Motor neuron (in vitro differentiated cells): ENCODE measurements at places on chromosomes 12 and 14. TPM values are rescaled to one million over a fixed set of nuclear protein-coding genes. Genes with fewer than 3 reads are reported as not detected.

The SYT1 gene
- 74.5 and 74.7 TPM in 2 replicates for total RNA-seq

The NCKAP5L gene
- 17.0 and 19.3 TPM in 2 replicates for total RNA-seq

The NKX2-1 gene
- not detected in 2 replicates for total RNA-seq

The MDGA2 gene
- 0.27 and 1.4 TPM in 2 replicates for total RNA-seq

The RPL10L gene
- not detected in 2 replicates for total RNA-seq

The BATF gene
- total RNA-seq = not detected in 2 replicates

The BBOF1 gene
- 9.5 and 10.8 TPM in 2 replicates for total RNA-seq

The MCRS1 gene
- 71.8 and 72.3 TPM in 2 replicates for total RNA-seq
